ENCODE measurements at places on chromosomes 3 and 15. TPM values are rescaled to one million over a fixed set of nuclear protein-coding genes. Genes with fewer than 3 reads are reported as not detected.

The STX19 gene
- not detected for total RNA-seq

The CD86 gene
- not detected for total RNA-seq

The SHC4 gene
- 0.51 TPM for total RNA-seq

The DUOX1 gene
- total RNA-seq, result not detected

The CP gene
- total RNA-seq, result not detected

The CHRD gene
- 0.63 TPM for total RNA-seq

The RETNLB gene
- not detected for total RNA-seq

The SEMA5B gene
- total RNA-seq, result under 0.01 TPM

The HDAC11 gene
- 6.3 TPM for total RNA-seq

The SCN11A gene
- total RNA-seq, result 0.13 TPM

The OXTR gene
- 1.3 TPM for total RNA-seq

The WDR93 gene
- total RNA-seq, result under 0.01 TPM

The KIF7 gene
- total RNA-seq, result 0.64 TPM

The KIF15 gene
- 2.9 TPM for total RNA-seq

The ARPP21 gene
- not detected for total RNA-seq

The LXN gene
- 26.3 TPM for total RNA-seq

The C2CD4A gene
- 3.2 TPM for total RNA-seq

The ACP3 gene
- total RNA-seq, result not detected

The BCHE gene
- 15.4 TPM for total RNA-seq

The FOXL2NB gene
- not detected for total RNA-seq

The SAMD7 gene
- not detected for total RNA-seq

The PTPRG gene
- total RNA-seq, result 6.7 TPM

The PRRT3 gene
- 0.51 TPM for total RNA-seq

The ERICH6 gene
- total RNA-seq, result under 0.01 TPM

The GHSR gene
- total RNA-seq, result not detected

The RAD54L2 gene
- total RNA-seq, result 14.7 TPM

The CSTA gene
- total RNA-seq, result not detected

The IQCF5 gene
- not detected for total RNA-seq

The CCR9 gene
- total RNA-seq, result not detected

The CIDEC gene
- not detected for total RNA-seq

The DGKG gene
- total RNA-seq, result 2.2 TPM

The TCTA gene
- 13.1 TPM for total RNA-seq

The SLC12A1 gene
- total RNA-seq, result not detected

Data from dermis microvascular lymphatic vessel endothelial cell (primary cell).